ENCODE measurements at places on chromosomes 5 and 9. TPM values are rescaled to one million over a fixed set of nuclear protein-coding genes. Genes with fewer than 3 reads are reported as not detected.

Gene IRX2
- total RNA-seq, result not detected

Gene AK3
- total RNA-seq, result 92.2 TPM

Gene ADAMTSL1
- total RNA-seq, result 26.1 TPM

Gene FABP6
- not detected for total RNA-seq

Gene FAM81B
- total RNA-seq, result not detected

Gene GNA14
- 0.57 TPM for total RNA-seq

Gene TMEM215
- total RNA-seq, result not detected

Gene SVEP1
- total RNA-seq, result 134 TPM

Gene RCL1
- 9.1 TPM for total RNA-seq
